ENCODE measurements at places on chromosomes 3 and 15. TPM values are rescaled to one million over a fixed set of nuclear protein-coding genes. Genes with fewer than 3 reads are reported as not detected.

- no peak for DNase-seq
These were observed 473.1 kb downstream of the MCTP2 start for GRCh38 chr15:94704421-94704820.

GRCh38 chr15:55633731-55634130, 45.6 kb upstream of the PYGO1 start:
- DNase-seq, result no peak

DNA sequence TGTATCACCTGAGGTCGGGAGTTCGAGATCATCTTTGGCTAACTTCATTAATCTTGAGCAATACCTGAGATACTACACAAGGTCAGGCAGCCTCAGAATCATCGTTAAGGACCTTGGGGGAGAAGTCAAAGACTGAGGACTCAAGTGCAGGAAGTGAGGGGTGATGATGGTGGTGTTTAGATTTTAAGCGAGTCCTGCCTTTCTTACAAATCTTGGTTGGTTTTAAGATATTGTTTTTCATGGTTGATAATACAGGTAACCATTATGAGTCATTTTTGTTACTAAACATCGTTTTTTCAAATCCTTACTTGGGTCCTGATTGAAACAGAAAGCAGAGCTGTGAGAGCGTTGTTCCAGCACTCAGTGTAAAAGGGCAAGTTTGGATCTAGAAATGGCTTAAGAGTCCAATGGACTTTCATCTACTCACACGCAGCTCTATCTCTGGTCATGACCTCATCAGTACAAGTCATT, 4.1 kb downstream of the RASGRP1 start:
- DNase-seq, result no peak

DNA sequence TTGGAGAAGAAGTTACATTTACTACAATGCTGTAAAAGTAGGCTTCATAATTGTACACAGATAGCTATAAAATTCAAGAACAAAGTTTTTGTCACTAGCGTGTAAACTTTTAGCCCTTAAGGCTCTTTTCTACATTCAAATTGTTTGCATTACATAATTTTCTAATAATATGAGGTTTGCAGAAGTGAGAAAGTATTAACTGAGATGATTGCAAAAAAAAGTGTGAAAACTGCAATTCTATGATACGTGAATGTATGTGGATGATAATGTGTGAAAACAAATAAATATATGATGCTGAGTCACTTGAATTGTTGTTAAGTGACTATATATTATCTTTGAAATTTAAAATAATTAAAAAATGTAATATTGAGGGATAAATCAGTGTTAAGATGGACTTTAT, 557.5 kb downstream of the NAALADL2 start:
- DNase-seq, result no peak

FOXL2NB gene
- 10.0 TPM for total RNA-seq

PSTPIP1 gene
- total RNA-seq, result 0.80 TPM
